Fibroblast of lung (primary cell): ENCODE measurements at places on chromosomes 16 and 17. TPM values are rescaled to one million over a fixed set of nuclear protein-coding genes. Genes with fewer than 3 reads are reported as not detected.

The ACSM3 gene
- total RNA-seq, result 1.3 and 2.3 TPM in 2 replicates

The ADGRG3 gene
- total RNA-seq, result not detected in 2 replicates

The CCDC144A gene
- 11.7 and 12.3 TPM in 2 replicates for total RNA-seq

The CSH2 gene
- not detected in 2 replicates for total RNA-seq

The CCL4 gene
- total RNA-seq, result not detected in 2 replicates

The SPATA32 gene
- total RNA-seq, result not detected in 2 replicates

The CDH3 gene
- total RNA-seq, result 0.26 TPM in 1 of 2 replicates, not detected in the other

The SYNGR3 gene
- 1.5 and 1.8 TPM in 2 replicates for total RNA-seq

The ZNF48 gene
- 7.3 and 7.7 TPM in 2 replicates for total RNA-seq

The DLX4 gene
- total RNA-seq, result not detected in 2 replicates
